ENCODE measurements at places on chromosomes 4 and X. TPM values are rescaled to one million over a fixed set of nuclear protein-coding genes. Genes with fewer than 3 reads are reported as not detected.

DNA sequence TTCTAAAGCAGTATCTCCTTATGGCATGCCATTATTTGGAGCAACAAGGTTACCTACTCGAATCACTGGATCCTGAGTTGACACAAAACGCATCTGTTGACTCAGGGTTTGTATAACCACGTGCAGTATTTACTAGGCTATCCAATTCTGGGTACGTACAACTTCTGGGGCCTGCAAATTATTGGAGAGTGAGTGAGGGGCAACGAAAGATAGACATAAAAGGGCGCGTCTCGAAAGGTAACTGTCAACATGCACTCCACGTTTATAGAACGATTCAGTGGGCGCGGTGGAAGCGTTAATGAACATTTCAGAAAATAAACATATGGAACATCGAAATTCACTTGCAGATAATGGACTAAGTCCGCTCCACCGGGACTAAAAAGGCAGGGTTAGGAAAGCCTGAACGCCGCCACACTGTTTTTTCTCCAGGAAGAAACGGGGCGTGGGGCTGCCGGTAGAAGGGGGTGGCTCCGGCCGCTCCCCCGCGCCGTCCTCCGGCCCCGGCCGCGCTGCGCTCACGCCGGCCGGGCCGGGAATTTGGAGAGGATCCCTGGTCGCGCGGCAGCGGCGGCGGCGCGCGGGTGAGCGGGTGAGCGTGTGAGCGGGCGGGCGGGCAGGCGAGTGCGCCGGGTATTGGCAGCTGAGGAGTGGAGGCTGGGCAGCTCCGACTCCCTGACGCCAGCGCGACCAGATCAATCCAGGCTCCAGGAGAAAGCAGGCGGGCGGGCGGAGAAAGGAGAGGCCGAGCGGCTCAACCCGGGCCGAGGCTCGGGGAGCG, at the start of gene SMAD1:
Gene SMAD1 (plus strand): TSS at position 690 of the 778 bp plus-strand sequence. CDS start 32,761 bp downstream, outside the sequence.
- DNase-seq, result peak; percentile 81

DNA sequence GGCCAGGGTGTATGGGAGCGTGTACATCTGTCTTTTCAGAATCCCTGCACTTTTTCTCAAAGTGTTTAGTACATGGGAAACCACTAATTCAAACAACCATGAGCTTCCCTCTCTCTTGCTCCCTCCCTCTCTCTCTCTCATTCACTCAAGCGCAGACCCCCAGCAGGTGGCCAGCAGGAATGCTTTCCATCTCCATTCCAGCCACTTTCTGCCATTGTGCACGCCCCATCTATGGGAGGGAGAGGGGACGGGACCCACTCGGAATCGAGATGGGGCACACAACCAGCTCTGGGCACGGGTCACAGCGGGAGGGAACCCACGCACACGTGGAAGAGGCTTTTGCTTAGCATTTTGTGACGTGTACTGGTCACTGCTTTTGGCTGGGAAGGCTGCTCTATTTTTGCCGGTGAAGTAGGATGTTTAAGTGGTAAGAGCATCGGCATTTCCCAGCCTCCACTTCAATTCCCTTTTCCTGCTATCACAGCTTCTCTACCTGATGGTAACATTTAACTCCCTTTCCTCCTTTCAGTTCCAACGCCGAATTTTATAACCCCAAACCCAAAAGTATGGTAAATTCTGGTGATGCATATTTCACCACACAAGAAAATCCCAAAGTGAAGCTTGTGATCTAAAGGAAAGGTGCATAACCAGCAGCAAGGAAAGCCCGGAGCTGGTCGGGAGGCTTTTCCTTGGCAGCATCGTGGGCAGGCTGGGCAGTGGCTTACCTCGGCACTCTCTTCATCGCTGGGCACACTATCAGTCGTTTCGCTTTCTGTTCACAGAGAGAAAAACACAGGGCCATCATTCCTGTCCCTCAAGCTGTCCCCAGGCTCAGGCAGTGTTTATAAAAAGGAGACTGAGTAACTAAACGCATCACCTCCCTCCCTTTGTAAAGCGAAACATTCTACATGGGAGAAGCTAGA, 84.1 kb downstream of the IRF2 start:
- DNase-seq, result no peak

TKTL2 gene
- polyA plus RNA-seq, result not detected

- no peak for DNase-seq
These were observed 121.4 kb downstream of the RNF150 start for GRCh38 chr4:141011901-141012315.

- DNase-seq, result peak; percentile 87
These were observed at the start of gene LDB2 for GRCh38 chr4:16897991-16898827. LDB2 (minus strand) TSS chr4:16898645.

C1QTNF7 gene
- polyA plus RNA-seq, result 11.7 TPM

DNA sequence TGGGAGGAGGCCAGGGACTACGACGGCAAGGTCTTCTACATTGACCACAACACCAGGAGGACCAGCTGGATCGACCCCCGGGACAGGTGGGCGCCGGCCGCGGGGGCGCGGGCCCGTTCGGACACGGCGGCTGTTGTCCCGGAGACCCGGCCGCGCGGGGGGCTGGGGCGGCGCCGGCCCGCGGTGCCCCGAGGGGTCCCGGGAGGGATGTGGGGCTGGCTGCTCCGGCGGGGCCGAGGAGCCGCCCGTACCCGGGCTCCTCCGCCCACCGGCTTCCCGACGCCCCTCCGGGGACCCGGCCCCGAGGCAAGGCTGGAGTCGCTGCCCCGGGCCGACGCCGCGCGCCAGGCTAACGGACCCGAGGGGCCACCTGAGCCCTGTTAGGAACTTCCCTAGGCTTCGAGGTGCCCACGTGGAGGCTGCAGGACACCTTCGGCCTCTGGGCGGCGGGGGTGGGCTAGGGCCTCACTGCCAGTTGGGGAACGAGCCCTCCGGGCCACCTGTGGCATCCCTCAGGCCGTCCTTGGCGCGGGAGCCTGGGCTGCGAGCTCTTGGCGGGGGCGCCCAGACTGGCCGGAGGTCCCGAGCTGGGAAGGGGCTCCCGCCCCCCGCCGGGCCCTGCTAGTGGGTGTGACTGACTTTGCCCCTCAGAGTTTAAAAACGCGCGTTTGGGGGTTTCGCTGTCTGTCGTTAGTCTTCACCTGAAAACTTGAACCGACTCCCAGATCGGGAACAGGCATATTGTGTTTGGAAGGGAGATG, 660 bp downstream of the WWC2 start:
- DNase-seq, result no peak

DNA sequence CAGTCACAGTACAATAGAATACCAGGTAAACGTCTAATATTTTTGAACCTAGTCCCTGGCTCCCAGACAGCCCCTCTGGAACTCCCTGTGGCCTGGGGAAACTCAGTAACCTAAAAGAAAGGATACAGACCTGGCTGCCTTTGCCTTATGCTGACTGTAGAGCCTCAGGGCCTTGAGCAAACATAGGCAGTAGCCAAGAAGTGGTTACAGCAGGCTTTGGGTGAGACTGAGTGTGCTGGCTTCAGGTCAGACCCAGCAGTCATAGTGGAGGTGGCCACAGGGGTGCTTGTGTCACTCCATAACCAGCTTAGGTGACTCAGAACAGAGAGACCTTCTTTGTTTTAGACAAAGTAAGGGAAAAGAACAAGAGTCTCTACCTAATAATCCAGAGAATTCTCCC, 141.8 kb upstream of the PRDX4 start:
- DNase-seq, result no peak

Data from right lung (tissue), 10 donors.